Amniotic epithelial cell (primary cell): ENCODE measurements at places on chromosomes 16 and 17.

GRCh38 chr16:55773859-55774549 lies 58.9 kb downstream of the CES1 start:
- DNase-seq, result no peak

DNA sequence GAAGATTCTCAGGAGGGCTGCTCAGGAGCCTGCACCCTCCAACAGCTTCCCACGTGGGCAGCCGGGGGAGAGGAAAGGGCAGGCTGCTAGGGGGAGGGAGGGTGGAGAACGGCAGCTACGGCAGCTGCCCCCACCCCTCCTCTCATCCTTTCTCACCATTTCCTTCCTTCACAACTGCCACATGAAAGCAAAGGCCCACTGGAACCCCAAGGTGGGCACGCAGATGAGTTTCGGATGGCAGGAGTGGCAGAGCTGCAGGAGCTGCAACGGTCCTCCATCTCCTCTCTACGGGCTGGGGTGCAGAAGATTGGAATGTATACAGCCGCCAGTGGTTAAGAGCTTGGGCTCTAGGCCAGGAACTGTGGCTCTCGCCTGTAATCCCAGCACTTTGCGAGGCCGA lies 77.7 kb downstream of the GAS7 start:
- DNase-seq, result peak; percentile 70

GRCh38 chr17:83062011-83062817 lies 17.2 kb upstream of the METRNL start:
- no peak for DNase-seq

DNA sequence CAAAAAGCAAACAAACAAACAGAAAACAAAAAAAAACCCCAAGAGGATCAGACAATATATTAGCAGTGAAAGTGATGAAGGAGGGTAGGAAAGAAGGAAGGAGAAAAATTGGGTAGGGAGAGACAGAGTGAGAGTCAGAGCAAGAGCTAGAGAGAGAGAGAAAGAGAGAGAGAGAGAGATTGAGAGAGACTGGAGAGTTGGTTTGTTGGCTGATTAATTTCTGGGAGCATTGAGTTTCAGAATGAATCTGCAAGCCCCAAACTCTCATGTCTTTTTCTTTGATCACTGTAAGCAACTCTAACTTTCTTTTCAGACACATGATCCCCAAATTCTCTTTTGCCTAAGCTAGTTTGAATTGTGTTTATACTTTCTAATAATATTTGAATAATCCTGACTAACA lies 388.1 kb downstream of the SHISA9 start:
- DNase-seq, result no peak

- no peak for DNase-seq
Observed at GRCh38 chr17:59617156-59617732, 2.5 kb upstream of the CLTC start.

GRCh38 chr17:11109106-11109505 lies 131.9 kb upstream of the SHISA6 start:
- DNase-seq, result no peak

DNA sequence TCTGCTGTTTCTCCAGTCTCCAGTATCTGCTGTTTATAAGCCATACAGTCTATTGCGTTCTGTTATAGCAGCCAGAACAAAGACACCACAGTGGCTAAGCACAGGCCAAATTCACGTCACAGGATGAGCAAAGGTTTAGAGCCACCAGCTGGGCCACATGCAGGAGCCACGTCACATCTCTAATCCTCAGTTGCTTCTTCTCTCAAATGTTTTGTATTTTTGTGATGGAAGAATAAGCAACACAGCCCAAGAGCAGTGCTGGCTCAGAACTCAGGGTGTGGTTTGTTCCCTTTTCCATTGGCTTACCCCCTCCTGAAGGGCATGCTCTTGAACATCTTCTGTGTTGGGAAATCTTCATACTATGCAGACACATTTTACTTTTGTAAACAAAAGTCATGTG lies 309.4 kb upstream of the CDH5 start:
- no peak for DNase-seq

- DNase-seq, result no peak
Observed at GRCh38 chr17:80339731-80340456, 75.1 kb upstream of the ENDOV start.

GRCh38 chr17:51103050-51103449 lies 17.6 kb downstream of the SPAG9 start:
- no peak for DNase-seq

DNA sequence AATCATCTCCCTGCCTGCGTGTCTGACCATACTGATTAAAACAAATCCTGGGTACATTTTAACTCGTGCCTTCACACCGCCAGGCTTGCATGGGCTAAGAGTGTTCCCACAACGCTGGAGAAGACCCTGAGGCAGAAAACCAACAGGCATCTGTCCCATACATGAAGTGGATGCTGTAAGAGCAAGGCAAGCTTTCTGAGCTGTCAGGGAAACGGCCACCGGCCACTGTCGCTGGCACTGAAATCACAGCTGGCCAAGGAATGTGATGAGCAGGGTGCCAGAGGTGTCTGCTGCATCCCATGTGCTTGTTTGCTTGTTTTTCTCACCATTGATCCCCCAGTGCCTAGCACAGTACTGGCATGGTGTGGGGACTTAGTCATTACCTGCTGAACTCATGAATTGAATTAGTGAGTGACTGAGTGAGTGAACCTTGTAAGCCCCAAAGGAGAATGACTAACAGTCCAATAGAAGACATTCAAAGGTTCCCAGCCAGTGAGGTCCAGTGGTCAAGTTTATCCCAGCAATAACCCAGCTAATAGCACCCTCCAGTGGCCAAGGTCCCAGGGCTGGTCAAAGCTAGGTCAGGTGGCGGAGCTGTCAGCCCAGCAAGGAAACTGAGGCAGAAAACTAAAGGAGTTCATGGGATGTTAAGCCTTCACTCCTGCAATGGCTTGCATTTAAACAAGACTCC lies 92.7 kb upstream of the CDH5 start:
- peak; percentile 53 for DNase-seq

DNA sequence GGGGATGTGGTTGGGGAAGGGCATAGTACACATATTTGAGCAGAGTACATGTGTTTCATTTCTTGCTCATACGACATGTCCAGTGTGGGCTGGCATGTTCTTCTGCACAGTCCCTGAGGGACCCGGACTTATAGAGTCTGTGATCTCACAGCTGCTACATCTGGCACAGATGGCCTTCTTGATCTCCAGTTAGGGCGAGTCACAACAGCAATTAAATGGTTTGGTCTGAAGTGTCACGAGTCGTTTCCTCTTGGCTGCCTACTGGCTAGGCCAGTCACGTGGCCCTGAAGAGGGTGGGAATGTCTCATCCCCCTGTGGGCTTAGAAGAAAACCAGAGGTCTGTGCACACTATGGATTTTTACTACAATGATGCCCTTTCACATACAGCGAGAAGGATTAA lies 443.6 kb downstream of the WWOX start:
- DNase-seq, result no peak

- no peak for DNase-seq
Observed at GRCh38 chr16:7964167-7964566, 626.1 kb downstream of the TMEM114 start.

GRCh38 chr17:48647103-48647962 lies 21.2 kb upstream of the HOXB9 start:
- no peak for DNase-seq

- no peak for DNase-seq
Observed at GRCh38 chr16:1378087-1378803, 26.5 kb downstream of the GNPTG start.

DNA sequence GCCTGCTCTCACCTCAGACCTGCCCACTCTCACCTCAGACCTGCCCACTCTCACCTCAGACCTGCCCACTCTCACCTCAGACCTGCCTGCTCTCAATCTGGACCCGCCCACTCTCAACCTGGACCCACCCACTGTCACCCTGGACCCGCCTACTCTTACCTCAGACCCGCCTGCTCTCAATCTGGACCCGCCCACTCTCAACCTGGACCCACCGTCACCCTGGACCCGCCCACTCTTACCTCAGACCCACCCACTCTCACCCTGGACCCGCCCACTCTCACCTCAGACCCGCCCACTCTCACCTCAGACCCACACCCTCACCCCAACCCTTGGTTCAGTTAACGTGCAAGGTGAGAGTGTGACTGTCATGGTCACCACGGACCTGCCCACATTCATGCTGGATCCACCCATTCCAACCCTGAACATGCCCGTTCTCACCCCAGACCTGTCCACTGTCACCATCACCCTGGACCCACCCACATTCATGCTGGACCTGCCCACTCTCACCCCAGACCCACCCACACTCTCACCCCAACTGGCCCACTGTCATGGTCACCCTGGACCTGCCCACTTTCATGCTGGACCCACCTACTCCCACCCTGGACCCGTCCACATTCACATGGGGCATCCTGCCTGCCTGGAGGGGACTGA lies 31.2 kb upstream of the ENPP7 start:
- no peak for DNase-seq

DNA sequence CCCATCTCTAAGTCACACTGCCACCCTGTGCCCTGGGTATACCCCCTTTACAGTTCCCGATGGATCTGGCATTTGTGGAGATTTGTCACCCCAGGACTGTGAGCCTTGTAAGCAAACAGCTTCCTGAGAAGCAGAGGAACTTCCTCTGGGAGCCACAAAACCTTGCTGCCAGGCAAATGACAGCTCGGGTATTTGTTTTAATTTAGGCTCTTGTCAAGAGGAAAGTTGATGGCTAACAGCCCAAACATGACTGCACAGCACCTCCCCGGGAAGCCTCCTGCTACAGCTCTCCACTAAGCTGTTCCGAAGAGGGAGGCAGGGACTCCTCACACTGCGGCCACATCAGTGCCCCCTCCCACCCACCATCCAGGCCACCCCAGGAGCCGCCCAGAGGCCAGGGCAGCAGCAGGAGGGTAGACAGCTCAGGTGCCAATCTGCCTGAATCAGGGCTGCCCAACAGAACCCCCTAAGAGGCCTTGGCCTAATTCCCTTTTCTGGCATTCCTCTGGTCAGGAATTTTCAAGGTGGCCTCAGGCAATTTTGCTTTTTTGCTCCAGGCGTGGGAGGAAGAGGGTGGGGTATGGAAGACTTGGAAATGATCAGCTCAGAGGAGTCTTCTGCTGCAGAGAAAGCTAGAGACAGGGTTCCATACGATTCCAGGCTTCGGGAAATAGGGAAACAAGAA lies 2.6 kb downstream of the ABR start:
- DNase-seq, result no peak

DNA sequence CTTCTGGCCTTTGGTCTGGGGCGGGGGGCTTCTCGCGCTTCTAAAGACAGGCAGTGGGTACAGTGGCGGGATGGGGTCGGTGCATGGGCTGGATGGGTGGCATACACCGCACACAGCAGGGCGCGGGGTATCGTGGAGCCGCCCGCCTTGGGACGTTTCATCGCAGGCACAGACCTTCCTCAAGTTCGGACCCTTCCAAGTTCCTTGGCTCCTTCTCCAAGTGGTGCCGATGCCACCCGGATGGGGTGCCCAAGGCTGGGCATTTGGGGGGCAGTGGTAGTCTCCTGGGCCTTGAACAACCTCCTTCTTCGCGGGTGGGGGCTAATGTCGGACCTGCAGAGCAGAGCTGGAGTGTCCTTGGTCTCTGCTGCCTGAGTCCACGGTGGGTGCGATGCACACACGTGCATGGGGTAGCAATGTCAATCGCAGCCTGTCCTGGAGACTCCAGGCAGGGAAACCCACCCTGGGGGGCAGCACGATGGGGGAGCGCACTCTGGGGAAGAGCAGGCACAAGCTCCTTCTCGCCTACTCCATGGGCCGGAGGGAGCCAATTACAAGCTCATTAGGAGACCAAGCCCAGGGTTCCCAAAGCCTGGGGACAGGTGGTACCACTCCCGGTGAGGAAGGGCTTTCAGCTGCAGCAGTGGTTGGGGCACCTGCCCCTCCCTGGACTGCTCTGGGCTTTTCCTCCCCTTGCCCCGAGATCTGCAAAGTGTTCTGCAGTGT lies 686 bp upstream of the MTSS2 start:
- no peak for DNase-seq

GRCh38 chr17:41451154-41451728 lies 10.5 kb upstream of the KRT38 start:
- DNase-seq, result peak; percentile 66

DNA sequence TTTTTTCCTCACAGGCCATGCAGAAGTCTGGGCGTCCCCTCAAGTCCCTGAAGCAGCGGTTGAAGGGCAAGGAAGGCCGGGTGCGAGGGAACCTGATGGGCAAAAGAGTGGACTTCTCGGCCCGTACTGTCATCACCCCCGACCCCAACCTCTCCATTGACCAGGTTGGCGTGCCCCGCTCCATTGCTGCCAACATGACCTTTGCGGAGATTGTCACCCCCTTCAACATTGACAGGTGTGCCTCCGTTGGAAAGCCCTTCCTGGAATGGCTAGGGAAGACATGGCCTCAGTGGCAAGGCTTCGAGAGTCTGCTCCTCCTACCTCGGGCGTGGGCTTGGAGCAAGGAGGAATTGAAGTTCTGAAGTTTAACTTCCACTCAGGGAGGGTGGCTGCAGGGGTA lies 13.5 kb downstream of the POLR2A start:
- DNase-seq, result no peak

DNA sequence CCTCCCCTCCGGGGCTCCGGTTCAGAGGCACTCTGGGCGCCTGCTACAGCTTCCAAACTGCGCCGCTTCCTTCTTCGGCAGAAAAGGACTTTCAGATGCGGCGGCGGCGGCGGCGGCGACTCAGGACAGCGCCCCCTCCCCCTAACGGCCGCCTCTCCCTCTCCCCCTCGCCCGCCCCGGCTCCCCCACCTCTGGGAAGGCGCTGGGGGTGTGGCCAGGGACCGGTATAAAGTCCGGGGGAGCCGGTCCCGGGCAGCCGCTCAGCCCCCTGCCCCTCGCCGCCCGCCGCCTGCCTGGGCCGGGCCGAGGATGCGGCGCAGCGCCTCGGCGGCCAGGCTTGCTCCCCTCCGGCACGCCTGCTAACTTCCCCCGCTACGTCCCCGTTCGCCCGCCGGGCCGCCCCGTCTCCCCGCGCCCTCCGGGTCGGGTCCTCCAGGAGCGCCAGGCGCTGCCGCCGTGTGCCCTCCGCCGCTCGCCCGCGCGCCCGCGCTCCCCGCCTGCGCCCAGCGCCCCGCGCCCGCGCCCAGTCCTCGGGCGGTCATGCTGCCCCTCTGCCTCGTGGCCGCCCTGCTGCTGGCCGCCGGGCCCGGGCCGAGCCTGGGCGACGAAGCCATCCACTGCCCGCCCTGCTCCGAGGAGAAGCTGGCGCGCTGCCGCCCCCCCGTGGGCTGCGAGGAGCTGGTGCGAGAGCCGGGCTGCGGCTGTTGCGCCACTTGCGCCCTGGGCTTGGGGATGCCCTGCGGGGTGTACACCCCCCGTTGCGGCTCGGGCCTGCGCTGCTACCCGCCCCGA lies at the start of gene IGFBP4:
Gene IGFBP4 (plus strand): TSS at position 255 of the 792 bp plus-strand sequence. CDS start 286 bp downstream, at position 541.
- DNase-seq, result peak; percentile 68

GRCh38 chr17:57607553-57608120 lies 137.5 kb downstream of the CCDC182 start:
- peak; percentile 35 for DNase-seq

- DNase-seq, result peak; percentile 89
Observed at GRCh38 chr17:2405247-2405926, 4.5 kb upstream of the MNT start.

- no peak for DNase-seq
Observed at GRCh38 chr17:31433091-31433790, 41.8 kb downstream of the RAB11FIP4 start.

- peak; percentile 29 for DNase-seq
Observed at GRCh38 chr17:2195729-2196128, 107.9 kb downstream of the SMG6 start.
